AG10803 (cell line): ENCODE measurements at places on chromosomes 6 and 20.

- peak; percentile 78 for DNase-seq
Observed at GRCh38 chr6:104625536-104625935, 234.2 kb downstream of the HACE1 start.

DNA sequence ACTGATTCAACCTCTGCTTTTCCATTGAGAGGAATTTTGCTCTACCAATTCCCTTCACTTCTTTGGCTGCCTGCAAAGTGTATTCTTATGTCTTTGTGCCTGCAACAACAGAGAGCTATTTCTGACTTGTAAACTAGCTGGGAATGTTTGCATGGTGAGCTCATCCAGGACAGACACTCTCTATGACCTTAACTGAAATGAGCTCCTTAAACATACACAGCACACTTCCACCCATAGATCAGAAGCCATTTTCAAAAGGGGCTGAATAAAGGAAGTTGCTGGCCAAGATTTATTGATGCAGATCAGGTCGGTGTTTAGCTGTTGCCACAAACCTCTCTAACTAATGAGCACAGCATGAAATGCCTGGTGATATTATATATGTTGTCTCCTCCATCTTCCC is 377.7 kb downstream of the BTBD9 start:
- peak; percentile 82 for DNase-seq

- DNase-seq: peak; percentile 42
Observed at GRCh38 chr6:33430991-33431879, 11.4 kb downstream of the SYNGAP1 start.

GRCh38 chr6:52307900-52308372 is 23.4 kb upstream of the MCM3 start:
- no peak for DNase-seq

- DNase-seq: no peak
Observed at GRCh38 chr6:42459888-42460287, 8.2 kb upstream of the TRERF1 start.

DNA sequence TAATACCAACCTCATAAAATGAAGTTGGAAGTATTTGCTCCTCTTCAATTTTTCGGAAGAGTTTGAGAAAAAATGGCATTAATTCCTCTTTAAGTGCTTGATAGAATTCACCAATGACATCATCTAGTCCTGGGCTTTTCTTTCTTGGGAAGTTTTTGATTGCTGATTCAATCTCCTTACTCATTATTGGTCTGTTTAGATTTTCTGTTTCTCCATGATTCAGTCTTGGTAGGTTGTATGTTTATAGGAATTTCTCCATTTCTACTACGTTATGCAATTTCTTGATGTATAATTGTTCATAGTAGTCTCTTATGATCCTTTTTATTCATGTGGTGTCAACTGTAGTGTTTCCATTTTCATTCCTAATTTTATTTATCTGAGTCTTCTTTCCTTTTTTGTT is 176.9 kb upstream of the PRND start:
- DNase-seq: peak; percentile 66

GRCh38 chr20:19974630-19975435 is 42.3 kb upstream of the NAA20 start:
- DNase-seq: peak; percentile 99

DNA sequence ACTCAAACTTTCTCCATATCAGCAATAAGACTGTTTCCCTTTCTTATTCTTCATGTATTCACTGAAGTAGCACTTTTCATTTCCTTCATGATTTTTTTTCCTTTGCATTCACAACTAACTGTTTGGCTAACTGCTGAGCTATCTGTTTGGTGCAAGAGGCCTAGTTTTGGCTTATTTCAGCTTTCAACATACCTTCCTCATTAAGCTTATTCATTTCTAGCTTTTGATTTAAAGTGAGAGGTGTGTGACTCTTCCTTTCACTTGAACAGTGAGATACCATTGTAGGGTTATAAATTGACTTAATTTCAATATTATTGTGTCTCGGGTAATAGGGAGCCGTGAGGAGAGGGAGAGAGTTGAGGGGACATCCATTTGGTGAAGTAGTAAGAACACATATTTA is 262.0 kb upstream of the PREP start:
- DNase-seq: no peak

GRCh38 chr6:30044630-30045029 is 16.4 kb upstream of the POLR1H start:
- peak; percentile 64 for DNase-seq

- peak; percentile 45 for DNase-seq
Observed at GRCh38 chr6:89667872-89668556, 29.5 kb upstream of the LYRM2 start.
